ENCODE measurements at places on chromosomes 13 and 19. TPM values are rescaled to one million over a fixed set of nuclear protein-coding genes. Genes with fewer than 3 reads are reported as not detected.
A peak's percentile ranks its signal among the peaks of the same experiment; 100 is the strongest.

GRCh38 chr19:9645472-9645871 lies 24.4 kb upstream of the ZNF561 start:
- H3K4me3 ChIP-seq = no peak overlapping the region
- H3K27ac ChIP-seq = no peak overlapping the region
- peaks cover 56% of the 10 kb centered on the region for H3K36me3 ChIP-seq
- H3K27me3 ChIP-seq = no peaks in the 10 kb centered on the region

Gene ACP5
- 21.3 TPM for total RNA-seq

Gene MCEMP1
- total RNA-seq = not detected

Gene CCDC194
- 7.0 TPM for total RNA-seq

DNA sequence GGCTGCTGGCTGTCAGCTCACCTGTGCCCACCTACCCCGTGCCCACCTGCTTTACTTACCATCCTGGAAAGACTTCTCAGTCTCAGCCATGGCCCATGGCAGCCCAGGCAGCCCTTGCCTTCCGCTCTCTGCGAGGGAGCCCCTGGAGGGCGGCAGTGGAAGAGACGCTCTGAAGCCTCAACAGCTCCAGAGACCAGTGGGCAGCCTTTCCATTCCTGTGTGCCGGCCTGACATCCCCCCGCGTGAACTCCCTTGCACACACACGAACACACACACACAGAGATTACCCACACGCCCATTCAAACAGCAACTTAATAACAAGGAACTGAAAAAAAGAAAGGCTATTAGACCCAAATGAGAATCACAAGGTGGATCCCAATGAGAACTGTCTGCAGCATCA lies 14.2 kb upstream of the RASA3 start:
- peak; percentile 18 for DNase-seq
- H3K4me3 ChIP-seq = peak overlapping the region; percentile 2
- H3K36me3 ChIP-seq = peaks cover 26% of the 10 kb centered on the region
- H3K27ac ChIP-seq = peak overlapping the region; percentile 71
- peaks cover 2% of the 10 kb centered on the region for H3K27me3 ChIP-seq
- H3K4me1 ChIP-seq = peaks cover 68% of the 10 kb centered on the region

GRCh38 chr13:111521691-111522229 lies 201.3 kb downstream of the TEX29 start:
- DNase-seq = no peak
- H3K4me1 ChIP-seq = no peaks in the 10 kb centered on the region
- no peak overlapping the region for H3K4me3 ChIP-seq
- H3K27ac ChIP-seq = no peak overlapping the region

GRCh38 chr13:114130131-114130836 lies 2.1 kb downstream of the RASA3 start:
- H3K36me3 ChIP-seq = peaks cover 57% of the 10 kb centered on the region
- peaks cover 5% of the 10 kb centered on the region for H3K27me3 ChIP-seq
- DNase-seq = no peak
- H3K27ac ChIP-seq = peak overlapping the region; percentile 92
- peaks cover 77% of the 10 kb centered on the region for H3K4me1 ChIP-seq
- H3K4me3 ChIP-seq = peak overlapping the region; percentile 97

Gene S1PR5
- 0.63 TPM for total RNA-seq

Gene GPR12
- total RNA-seq = not detected

DNA sequence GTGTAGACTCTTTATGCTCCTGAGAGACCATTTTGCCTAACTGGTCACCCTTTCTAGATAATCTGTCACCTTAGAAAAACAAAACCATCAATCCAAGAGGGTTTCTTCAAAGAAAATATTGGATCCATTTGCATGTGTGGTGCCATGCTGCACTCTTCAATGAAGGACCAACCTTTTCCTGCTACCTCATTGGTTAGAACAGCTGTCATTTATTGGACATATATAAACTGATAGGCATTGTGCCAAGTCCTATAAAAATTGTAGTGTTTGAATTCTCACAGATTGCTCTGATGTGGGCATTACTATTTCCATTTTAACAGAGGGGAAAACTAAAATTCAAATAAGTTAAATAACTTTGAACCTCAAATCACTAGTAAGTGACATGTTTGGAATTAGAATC lies 333.2 kb downstream of the MYO16 start:
- H3K4me3 ChIP-seq = no peak overlapping the region
- no peak for DNase-seq
- no peaks in the 10 kb centered on the region for H3K27me3 ChIP-seq
- H3K36me3 ChIP-seq = no peaks in the 10 kb centered on the region
- H3K4me1 ChIP-seq = peaks cover 2% of the 10 kb centered on the region

Gene S1PR4
- total RNA-seq = 280 TPM

- H3K27ac ChIP-seq = no peak overlapping the region
- DNase-seq = no peak
- peaks cover 25% of the 10 kb centered on the region for H3K4me1 ChIP-seq
- H3K36me3 ChIP-seq = no peaks in the 10 kb centered on the region
- no peak overlapping the region for H3K4me3 ChIP-seq
These were observed 11.6 kb upstream of the RANBP3 start for GRCh38 chr19:5989388-5990074.

- no peaks in the 10 kb centered on the region for H3K27me3 ChIP-seq
- no peaks in the 10 kb centered on the region for H3K36me3 ChIP-seq
- no peaks in the 10 kb centered on the region for H3K4me1 ChIP-seq
These were observed 1238.9 kb upstream of the MIR17HG start for GRCh38 chr13:90108547-90108946.

- no peak overlapping the region for H3K27ac ChIP-seq
- no peak overlapping the region for H3K4me3 ChIP-seq
- H3K27me3 ChIP-seq = peaks cover 3% of the 10 kb centered on the region
- H3K36me3 ChIP-seq = no peaks in the 10 kb centered on the region
- H3K4me1 ChIP-seq = no peaks in the 10 kb centered on the region
These were observed 193.9 kb upstream of the RNF113B start for GRCh38 chr13:98370806-98371515.

Gene CYSLTR2
- 3.9 TPM for total RNA-seq

- DNase-seq = peak; percentile 51
- peaks cover 16% of the 10 kb centered on the region for H3K4me1 ChIP-seq
- no peak overlapping the region for H3K27ac ChIP-seq
- no peak overlapping the region for H3K4me3 ChIP-seq
- peaks cover 22% of the 10 kb centered on the region for H3K36me3 ChIP-seq
These were observed 1.3 kb upstream of the ZIC2 start for GRCh38 chr13:99980201-99980823.

Gene CRX
- total RNA-seq = not detected

DNA sequence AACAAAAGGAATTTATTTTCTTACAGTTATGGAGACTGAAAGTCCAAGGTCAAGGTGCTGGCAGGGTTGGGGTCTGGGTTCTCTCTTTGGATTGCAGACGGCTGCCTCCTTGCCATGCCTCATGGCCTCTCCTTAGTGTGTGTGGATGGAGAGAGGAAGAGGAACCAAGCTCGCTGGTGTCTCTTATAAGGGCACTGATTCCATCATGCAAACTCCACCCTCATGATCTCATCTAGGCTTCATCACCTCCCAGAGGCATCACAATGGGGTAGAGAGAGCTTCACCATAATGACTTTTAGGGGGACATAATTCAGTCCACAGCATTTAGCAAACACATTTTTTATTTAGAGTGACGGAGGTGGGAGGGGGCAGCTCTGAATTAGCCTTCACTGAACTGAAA lies 104.9 kb upstream of the ABCC4 start:
- H3K27ac ChIP-seq = no peak overlapping the region
- H3K27me3 ChIP-seq = peaks cover 3% of the 10 kb centered on the region
- no peak for DNase-seq
- H3K4me3 ChIP-seq = no peak overlapping the region

- no peak for DNase-seq
- peaks cover under 1% of the 10 kb centered on the region for H3K36me3 ChIP-seq
- H3K27ac ChIP-seq = peak overlapping the region; percentile 98
These were observed 19.9 kb downstream of the CCNE1 start for GRCh38 chr19:29831686-29832085.

Gene ZNF587B
- 14.6 TPM for total RNA-seq

DNA sequence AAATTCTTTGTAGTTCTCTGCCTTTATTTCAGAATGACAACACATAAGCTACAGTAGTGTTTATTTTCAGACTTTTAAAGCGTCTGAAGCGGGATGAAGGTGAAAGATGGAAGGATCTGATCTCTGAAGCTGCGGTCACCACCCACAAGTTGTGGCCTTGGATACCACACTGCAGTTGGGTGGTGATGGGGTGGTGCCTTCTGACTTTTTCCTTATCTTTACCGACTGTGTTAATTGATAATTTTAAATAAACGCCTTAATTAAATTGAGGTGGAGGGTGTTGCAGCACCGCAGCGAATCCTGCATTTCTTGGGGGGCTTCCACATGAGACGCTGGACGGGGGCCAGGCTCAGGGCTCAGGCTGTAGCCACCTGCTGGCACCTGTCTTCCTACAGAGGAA lies 1.3 kb downstream of the TFDP1 start:
- peak overlapping the region; percentile 77 for H3K27ac ChIP-seq
- peak overlapping the region; percentile 82 for H3K4me3 ChIP-seq
- no peaks in the 10 kb centered on the region for H3K27me3 ChIP-seq
- H3K36me3 ChIP-seq = peaks cover 37% of the 10 kb centered on the region
- DNase-seq = peak; percentile 35

GRCh38 chr13:97379386-97379785 lies 54.6 kb upstream of the RAP2A start:
- peaks cover 2% of the 10 kb centered on the region for H3K36me3 ChIP-seq
- no peak for DNase-seq
- no peaks in the 10 kb centered on the region for H3K27me3 ChIP-seq
- H3K27ac ChIP-seq = no peak overlapping the region
- H3K4me3 ChIP-seq = no peak overlapping the region
- H3K4me1 ChIP-seq = no peaks in the 10 kb centered on the region

Gene PTGER1
- 0.93 TPM for total RNA-seq
